ENCODE measurements at places on chromosomes 12 and 14.

- no peak for DNase-seq
Measured at GRCh38 chr14:93804654-93805053, 16.4 kb upstream of the PRIMA1 start.

GRCh38 chr12:124152731-124153130 is 142.2 kb upstream of the RFLNA start:
- no peak for DNase-seq

GRCh38 chr12:75011120-75011519 is 198.5 kb downstream of the KCNC2 start:
- DNase-seq: no peak

- no peak for DNase-seq
Measured at GRCh38 chr12:92623386-92623785, 79.4 kb upstream of the PLEKHG7 start.

DNA sequence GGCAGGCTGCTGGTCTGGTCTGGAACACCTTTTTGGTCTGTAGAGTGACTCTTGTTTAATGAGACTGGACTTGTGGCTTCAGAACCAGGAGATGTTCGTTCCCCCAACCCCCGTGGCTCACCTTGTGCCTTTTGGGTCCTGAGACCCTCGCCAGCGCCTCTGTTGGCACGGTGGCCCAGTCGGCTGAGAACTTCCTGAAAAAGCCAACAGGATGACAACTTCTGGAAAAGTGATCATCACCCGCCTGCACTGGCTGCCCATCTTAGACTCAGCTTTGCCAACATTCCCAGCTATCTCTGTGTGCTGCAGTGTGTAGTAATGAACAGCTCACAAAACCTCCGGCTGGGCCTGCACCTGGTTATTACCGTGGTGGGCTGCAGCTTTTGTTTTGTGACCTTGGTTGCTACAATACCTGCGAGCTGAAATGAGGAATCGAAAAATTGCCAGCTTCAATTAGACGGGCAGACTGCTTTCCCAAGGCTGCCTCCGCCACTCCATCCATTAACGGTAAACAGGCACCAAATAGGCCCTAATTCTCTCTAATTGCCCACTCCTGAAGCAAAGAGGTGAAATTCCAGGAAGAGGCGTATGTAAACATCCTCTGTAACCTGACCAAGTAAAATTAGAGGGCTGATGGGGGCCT is 16.0 kb downstream of the MEG3 start:
- DNase-seq: no peak

GRCh38 chr14:66833816-66834215 is 325.9 kb downstream of the GPHN start:
- DNase-seq: no peak

- DNase-seq: no peak
Measured at GRCh38 chr12:92612611-92613010, 90.2 kb upstream of the PLEKHG7 start.

DNA sequence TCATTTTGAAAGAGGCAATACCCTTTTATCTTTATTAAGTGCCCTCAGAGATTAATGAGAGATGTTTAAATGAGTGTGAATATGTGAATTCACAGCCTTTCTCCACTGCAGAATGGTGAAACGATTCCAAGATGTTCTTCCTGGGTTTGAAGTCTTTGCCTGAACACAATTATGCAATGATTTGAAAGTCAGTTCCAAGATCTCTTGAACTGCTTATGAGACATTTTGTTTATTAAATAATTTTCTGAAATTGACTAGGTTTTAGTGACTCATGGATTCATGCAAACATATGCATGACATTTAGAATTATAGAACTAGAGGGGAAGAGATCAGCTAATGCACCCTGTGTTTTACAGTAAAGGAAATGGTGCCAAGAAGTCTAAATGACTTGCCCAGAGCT is 118.1 kb upstream of the SLC38A2 start:
- DNase-seq: no peak

DNA sequence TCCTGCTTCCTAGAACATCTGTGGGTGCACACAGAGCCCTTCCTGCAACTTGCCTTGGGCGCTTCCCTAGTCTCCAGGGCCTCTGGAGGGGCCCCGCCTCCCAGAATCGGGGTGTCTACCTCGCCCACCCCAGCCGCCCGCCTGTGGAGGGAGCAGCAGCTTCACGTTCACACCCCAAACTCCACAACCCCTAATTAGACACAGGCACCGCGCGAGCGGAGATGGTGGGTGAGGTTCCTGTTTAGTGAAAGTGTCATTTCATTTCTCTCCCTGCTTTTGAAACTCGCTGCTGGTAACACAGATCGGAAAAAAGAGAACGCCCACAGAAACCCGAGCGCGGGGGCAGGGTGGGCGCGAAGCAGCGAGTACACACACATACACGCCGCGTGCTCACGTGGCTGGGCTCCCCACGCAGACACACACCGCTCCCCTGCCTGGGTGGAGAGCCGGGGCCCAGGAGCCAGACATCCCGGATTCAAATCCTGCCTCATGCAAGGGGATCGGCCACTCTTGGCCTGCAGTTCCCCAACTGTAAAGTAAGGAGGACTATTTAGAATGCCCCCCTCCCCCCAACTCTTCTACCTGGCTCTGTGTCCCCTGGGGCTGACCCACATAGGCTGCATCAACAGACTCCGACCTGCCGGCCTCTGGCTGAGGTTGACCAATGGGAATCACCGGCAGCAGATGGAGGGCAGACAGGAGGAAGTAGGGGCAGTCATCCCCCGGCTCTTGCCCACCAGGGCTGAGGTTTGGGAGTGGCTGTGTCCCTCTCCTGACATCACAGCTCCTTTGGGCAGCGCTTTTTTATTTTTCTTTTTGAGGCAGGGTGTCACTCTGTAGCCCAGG is 79.2 kb upstream of the NCOR2 start:
- DNase-seq: peak; percentile 77

DNA sequence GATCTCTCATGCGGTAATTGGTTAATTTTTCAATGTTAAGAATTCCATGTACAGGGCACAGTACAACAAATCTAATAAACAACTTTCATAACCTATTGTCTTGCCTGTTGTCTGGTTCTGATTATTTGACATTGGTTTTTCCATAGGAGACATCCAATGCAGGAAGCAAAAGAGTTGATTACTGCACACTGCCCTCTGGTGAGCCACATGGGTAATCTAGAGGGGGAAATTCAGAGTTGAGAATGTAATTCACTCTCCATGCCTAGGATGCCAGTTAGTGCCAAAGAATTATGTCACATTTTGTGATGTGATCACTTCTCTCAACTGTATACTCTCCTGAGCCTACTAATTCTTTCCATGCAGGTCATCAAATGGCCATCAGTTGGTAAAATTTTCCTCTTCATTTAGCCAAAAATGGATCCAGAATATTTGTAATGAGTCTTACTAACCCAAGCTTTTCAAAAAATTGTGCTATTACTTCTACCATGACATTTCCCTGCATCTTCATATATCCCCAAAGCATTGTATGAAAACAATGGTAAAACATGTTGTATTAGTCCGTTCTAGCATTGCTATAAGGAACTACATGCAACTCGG is 17.7 kb upstream of the CCDC91 start:
- no peak for DNase-seq

GRCh38 chr12:47941871-47942613 is 21.4 kb upstream of the TMEM106C start:
- no peak for DNase-seq

- no peak for DNase-seq
Measured at GRCh38 chr14:66003082-66003730, 483.0 kb upstream of the CCDC196 start.

- DNase-seq: no peak
Measured at GRCh38 chr14:25607192-25607591, 557.2 kb upstream of the STXBP6 start.

DNA sequence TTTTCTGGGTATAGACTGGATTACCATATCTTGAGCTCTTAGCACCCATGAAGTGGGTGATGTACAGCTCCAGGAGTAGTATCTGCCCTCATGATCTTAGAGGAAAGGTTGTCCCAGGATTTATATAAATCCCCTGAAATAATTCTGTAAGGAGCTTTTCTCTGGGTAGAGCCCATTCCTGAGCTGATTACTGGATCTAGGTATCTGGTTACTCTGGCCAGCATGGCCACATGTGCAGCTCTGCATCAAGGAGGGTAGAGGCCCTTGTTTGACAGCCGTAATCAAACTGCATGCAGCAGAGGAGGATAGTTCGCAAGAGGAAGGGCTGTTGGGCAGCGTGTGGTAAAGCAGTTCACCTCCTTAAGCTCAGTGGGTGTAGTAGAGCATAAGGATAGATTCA is 8.5 kb downstream of the COX14 start:
- no peak for DNase-seq

GRCh38 chr12:107545737-107546353 is 139.8 kb upstream of the PWP1 start:
- DNase-seq: no peak

- DNase-seq: no peak
Measured at GRCh38 chr12:109892748-109893147, 7.3 kb upstream of the TCHP start.

- DNase-seq: no peak
Measured at GRCh38 chr12:97982684-97983083, 520.1 kb downstream of the RMST start.

- no peak for DNase-seq
Measured at GRCh38 chr12:112347581-112347982, 34.6 kb downstream of the HECTD4 start.

DNA sequence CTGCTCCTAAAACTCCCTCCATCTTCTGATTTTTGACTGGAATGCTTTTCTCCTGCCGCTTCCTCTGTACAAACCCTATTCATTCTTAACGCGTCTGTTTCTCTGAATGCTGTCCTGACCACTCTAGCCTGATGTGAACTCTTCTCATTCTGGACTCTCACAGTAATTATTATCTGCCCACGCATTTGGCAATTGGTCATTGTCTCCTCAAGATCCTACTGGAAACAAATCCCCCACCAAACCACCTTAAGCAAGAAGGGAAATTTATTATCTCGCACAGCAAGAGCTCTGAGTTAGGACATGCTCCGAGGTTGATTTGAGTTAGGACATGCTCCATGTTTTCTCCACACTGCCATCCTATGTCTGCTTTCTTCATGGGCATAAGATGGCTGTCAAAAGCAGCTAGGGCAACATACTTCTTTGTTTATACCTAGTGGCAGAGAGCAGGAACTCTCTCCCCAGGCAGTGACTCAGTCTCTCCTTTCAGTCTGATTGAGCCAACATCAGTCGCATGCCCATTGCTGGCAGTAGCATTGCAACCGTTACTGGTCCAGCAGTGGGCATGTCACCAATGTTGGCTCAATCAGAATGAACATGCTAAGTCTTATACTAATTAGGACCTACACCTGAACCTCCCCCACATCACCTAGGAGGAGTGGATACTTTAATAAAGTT is 102.2 kb downstream of the SSPN start:
- DNase-seq: no peak

DNA sequence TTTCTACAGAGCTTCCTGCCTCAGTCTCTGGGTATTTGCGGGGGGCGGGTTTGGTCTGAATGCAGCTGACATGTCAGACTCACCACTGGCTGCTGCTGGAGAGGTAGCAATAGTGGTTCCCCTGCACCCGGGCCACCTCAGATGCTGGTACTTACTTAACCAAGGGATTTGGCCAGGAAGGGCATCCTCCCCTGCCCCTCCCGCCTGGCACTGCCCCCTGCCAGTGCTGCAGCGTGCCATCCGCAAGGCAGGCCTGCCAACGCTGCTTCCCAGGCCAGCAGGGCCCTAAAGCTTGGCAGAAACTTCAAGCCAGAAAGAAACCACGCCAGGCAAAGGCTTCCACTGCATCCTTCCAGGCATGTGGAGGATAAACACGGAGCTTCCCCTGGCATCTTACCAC is 22.1 kb downstream of the RAB35 start:
- DNase-seq: no peak

- no peak for DNase-seq
Measured at GRCh38 chr12:67449591-67450052, 180.5 kb downstream of the CAND1 start.

DNA sequence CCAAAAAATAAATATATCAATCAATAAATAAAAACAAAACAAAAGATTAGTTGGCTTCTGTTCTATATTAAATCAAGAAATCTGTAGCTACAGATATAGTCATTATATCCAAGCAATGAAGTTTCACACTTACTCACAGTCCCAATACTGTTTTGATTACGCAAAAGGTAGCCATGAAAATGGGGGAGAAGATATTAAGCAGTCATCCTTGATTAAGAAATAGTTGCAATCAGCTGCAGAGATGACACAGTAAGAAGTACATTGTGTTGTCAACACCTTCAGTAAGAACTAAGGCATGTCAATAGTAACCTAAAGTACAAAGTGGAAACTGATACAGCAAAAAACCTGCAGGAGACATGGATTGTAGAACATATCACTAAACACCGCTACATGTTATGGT is 11.0 kb upstream of the RHOJ start:
- no peak for DNase-seq

GRCh38 chr14:64478634-64479250 is 13.4 kb downstream of the AKAP5 start:
- DNase-seq: no peak

- DNase-seq: no peak
Measured at GRCh38 chr12:98736352-98737321, 91.5 kb downstream of the APAF1 start.

GRCh38 chr14:51639668-51640316 is 11.9 kb upstream of the FRMD6 start:
- DNase-seq: no peak

DNA sequence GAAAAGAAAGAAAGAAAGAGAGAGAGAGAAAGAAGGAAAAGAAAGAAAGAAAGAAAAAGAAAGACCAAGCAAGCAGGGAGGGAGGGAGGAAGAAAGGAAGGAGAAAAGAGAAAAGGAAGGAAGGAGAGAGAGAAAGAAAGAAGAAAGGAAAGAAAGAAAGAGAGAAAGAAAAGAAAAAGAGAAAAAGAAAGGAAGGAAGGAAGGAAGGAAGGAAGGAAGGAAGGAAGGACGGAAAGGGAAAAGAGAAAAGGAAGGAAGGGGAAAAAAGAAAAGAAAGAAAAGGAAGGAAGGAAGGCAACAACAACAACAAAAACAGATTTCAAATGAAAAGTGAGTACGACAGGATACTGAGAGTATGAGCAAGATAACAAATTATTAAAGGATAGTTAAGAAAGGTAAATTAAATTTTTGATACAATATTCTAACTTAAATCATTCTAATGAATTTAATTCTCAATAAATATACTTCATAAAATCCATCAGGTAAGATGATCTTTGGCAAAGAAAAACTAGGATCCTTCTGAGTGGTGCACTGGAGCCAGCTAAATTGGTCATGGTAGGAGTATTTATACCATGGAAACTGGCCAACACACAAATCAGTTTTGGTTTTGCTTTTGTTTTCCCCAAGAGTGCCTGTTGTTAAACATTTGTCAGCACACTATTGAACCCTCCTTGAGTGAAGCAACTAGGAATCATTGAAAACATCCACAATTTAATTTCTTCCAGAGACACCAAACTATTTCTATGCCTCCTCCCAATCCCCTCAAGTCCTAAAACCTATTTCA is 56.1 kb upstream of the DYRK2 start:
- no peak for DNase-seq

DNA sequence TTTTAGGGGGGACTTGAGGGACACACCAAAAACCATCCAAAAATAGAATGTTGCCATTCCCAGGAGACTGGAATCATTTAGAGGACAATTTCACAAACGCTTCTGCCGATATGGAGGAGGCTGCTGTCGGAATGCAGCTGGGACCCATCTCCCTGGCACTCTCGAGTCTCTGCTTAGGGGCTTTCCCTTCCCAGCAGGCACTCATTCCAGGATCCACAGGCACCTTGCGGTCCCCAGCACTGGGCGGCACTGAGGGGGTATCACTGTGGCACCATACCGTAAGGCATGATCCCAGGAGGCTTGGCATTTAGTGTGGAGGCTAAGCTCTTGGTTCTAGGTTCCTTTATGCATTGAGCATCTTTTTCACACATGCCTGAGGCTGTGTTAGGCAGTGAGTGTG is 36.6 kb upstream of the LTBP2 start:
- DNase-seq: no peak
